ENCODE measurements at places on chromosomes 5 and 9.

DNA sequence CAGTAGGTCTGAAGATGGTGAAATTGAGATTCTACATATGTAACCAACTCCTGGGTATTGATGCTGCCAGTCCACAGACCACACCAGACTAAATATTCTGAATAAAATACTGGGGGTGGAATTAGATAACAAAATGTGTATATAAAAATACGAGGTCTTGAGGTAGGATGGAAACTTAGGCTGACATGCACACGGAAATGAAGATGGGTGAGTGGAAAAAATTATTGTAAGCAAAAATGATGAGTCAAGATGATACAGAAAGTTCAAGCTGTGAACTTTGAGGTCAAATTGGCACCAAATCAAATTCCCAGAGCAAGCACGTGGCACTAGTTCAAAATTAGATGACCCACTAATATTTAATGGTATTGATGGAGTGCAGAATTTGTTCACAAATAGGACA lies 713.4 kb upstream of the ACO1 start:
- DNase-seq = no peak

DNA sequence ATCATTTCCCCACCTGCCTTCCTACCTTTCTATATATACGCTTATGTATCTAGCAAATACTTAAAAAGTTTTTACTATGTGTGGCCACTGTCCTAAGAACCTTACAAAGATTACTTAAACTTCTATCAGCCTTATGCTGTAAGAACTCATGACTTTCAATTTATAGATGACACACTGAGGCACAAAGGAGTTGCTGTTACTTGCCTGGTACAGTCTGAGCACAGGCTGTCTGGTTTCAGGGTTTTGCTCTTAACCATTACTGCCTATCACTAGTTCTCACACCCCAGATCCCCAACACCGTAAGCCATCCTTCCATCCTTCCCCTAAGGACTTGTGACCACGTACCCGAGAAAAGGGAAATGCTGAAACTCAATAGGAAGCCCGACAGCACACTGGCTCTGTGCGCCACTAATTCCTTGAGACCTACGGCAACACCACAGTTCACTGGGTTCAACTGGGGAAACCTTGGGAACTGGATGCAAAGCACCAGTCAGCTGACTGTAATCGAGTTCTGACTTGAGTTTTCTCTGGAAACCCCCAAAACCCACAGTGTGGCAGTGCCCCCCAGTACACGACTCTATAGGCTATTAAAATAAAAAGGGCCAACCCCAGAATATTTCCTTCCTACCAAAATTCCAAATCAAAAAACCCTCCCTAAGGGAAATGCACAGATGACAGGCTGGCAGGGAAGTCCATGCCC lies 56.0 kb downstream of the AUH start:
- DNase-seq = no peak

- DNase-seq = no peak
Observed at GRCh38 chr5:395156-395920, 47.6 kb upstream of the EXOC3 start.

DNA sequence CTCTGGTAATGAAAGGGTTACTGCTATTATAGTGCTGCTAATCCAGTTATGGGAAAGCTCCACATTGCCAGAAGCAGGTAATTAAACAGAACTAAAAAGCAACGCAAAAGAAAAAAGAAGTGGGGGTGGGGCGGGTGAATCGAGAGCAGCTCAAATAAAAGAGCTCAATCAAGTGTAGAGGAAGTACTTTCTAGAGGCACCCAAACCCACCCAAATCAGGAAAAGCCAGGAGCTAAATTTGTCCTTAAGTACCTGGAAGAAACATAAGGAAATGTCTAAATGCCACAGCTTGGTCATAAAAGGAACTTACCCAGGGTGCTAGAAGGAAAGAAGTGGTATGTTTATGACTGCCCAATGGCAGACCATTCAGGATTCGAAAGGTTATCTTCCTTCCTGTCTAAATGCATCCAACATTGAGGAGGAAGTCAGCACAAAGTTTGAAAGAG lies 2.4 kb upstream of the RNF145 start:
- no peak for DNase-seq

DNA sequence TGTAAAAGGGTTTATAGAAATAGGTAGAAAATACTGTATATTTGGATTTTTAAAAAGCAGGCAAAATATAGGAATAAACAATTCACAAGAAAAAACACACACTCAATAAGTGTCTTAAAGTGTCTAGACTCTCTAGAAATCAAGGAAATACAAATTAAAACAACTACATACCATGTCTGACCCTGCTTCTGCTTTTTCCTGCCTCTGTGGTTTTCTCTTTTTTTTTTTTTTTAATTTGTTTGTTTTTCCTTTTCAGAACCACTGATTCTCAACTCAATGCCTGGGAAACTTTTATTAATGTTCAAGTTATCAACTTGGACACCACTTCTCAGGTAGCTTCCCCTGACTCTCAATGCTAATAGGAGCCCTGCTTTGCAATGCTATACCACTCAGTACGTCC lies 25.5 kb upstream of the TAS2R1 start:
- no peak for DNase-seq

DNA sequence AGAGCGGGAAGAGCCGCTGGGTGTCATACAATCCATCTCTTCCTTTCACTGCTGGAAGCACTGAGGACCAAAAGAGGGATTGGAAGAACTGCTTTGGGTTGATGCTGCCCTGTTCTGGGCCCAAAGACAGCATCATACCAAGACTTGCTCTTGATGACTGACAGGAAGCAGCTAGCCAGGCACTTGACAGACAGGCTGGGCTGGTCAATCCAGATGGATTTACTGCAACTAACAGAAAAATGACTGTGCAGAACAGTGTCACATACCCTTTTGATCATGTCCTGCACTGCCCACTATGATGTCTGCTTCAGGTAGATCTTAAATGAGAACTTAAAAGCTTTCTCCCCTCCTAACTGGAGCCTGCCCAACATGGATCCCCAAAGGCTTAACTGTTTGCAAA lies 157.6 kb downstream of the CRB2 start:
- DNase-seq = no peak

DNA sequence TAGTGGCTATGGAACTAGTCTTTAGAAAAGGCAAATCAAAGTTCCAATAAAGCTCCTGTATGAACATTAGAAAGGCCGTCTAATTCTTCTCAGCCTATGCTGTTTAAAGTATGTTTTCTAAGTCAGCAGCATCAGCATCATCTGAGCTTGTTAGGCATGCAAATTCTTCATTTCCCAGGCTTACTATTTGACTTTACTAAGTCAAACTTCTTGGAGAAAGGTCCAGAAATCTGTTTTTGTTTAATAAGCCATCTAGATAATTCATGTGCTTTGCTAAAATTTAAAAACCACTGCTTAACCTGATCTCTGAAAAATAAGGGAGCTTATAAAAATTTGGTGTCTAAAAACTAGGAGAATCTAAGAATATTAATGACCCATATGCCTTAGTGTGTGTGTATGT lies 200.2 kb upstream of the SGCD start:
- no peak for DNase-seq

DNA sequence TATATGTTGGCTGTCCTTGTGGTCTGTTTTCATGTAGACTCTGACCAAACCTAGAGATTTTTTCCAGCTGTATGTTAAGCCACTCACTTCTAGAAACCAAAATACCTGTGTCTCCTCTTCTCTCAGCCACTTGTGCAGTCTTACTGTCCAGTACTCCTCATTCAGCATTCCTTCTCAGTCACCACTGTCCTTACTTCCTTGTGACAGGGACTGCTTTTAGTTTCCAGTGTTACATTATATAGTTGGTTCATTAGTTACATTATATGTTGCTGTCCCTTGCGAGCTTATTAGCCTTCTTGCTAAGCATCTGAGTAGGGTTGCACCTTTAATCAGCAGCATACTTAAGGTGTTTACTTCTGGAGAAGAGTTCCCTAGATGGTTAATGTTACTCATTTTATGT lies 4.3 kb downstream of the ATP6V1G1 start:
- DNase-seq = no peak

GRCh38 chr5:96926276-96926675 lies 9.6 kb upstream of the LNPEP start:
- no peak for DNase-seq

DNA sequence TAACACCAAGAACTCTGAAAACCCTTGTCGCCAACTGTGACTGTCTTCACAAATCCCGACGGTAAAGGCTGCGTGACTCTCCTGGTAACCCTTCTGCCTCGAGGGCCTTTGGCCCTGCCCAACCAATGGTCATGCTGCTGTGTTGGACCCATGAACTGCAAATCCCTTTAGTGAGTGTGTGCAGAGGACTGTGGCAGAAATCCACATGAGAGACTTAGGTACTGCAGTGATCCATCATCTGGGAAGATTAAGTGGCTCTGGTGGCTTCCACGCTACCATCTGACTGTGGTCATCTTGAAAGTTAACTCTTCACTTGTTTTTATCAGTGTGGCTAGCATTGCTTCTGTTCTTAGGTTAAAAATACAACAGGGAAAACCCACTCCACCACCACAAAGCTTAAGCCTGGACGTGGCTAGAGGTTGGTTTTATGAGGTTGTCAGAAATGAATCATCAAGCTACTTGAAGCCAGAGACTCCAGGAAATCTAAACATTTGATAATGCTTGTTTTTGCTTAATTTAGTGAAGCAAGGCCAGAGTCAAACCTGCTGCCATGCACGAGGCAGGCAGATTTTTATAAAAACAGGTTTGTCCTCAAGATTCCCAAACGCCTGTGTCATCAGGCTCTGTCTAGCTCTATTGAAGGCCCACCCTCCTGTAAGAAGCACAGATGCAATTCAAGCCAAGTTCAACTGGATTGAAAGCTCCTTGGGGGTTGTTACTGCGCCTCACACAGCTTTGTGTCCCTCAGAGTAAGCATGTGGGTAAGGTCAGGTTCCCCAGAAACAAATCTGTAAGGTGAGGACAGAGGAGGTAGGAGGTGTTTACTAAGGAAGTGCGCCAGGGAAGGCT lies 52.7 kb upstream of the ERCC6L2 start:
- no peak for DNase-seq

- no peak for DNase-seq
Observed at GRCh38 chr9:1683951-1684350, 331.2 kb upstream of the SMARCA2 start.

GRCh38 chr9:122116040-122116439 lies 22.9 kb upstream of the TTLL11 start:
- no peak for DNase-seq

- no peak for DNase-seq
Observed at GRCh38 chr9:129544761-129545160, 76.1 kb downstream of the C9orf50 start.

DNA sequence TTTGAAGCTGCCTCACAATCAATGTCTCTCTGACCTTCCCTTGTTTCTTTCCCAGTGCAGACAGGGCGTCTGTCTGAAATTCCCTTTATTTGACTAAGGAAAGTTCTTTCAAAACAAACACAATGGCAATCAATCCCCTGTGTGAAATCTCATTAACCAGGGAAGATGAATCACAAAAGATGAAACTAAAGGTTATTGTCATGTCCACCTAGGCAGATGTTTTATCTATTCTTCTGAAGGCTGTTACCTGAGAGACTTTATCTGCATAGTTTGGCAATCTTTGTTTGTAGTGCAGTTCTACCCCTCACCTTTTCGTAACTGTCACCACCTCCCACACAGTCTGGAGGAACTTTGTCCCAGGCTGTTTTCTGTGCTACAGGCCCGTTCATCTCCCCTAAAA lies 217.5 kb upstream of the RIOK2 start:
- DNase-seq = no peak

DNA sequence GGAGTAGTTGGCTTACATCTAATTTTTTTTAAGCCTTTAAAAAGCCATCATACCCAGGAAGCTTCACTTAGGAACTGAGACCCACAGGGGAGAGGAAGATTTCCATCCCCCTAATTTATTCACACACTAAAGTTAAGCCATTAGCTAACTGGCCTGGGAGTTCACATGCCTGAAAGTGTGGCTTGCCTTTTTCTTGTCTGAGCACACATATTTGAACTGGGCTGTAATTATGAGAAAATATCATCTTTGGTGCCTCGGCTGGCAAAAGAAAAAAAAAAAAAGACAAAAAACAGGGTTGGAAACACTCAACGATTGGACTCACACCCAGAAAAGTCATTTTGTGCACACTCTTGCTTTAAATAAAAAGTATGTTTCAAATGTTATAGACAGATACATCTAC lies 847.3 kb downstream of the MAT2B start:
- no peak for DNase-seq

- DNase-seq = no peak
Observed at GRCh38 chr5:106121972-106122605, 1548.6 kb downstream of the EFNA5 start.

GRCh38 chr5:13878357-13878756 lies 66.1 kb downstream of the DNAH5 start:
- no peak for DNase-seq

DNA sequence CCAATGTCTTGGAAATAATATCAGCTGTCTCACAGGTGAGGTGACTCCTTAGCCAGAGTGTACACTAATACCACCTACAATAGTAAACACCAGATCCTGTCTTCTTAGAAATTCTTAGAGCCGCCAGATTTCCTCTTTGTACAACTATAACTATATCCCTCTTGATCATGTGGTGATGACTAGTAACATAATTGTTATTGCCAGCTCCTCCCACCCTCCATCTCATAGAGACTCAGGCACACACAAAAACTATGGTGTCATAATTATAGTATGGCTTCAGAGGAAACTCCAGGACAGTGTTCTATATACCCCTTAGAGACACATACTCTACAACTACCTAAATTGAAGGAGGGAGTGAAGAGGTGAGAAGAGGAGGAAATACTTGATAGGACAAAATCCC lies 33.1 kb downstream of the PGGT1B start:
- DNase-seq = no peak

DNA sequence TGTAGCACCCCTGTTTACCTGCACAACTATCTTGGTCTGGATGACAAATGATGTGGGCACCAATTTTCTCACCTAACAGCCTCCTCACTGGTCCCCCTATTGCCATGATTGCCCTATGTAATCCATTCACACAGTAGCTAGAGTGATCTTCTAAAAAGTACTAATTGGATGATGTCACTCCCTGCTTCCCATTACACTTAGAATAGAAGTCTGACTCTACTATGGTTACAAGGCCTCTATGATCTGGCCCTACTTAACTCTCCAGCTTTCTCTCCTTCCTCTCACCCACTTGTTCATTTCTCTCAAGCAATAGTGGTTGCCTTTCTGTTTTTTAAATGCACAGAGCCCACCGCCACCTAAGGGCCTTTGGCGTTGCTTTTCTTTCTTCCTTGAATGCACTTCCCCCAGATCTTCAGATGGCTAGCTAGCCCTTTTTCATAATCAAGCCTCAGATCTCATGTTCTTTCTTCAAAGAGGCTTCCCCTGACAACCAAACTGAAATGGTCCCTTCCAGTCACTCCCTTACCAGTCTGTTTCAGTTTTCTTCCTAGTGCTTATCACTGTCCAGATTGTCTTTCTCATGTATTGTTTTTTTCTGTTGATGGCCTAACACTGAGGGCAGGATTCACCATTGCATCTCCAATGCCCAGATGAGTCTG lies 8.7 kb downstream of the IGIP start:
- DNase-seq = no peak

DNA sequence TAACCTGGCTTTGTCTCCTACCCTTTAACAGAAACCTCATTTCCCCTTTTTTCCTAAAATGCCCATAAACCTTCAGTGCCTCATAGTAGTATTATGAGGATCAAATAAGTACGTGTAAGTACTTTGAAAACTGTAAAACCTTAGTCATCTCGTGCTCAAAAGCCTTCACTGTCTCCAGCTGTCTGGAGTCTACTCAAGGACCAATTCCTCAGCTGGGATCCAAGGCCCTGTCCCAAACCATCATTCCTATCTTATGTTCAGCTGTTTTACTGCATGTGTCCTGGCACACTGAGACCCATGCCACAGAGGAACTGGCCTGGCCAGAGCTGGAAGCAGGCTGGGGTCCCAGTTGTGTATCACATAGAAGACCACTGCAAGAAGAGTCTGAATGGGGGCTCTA lies 15.9 kb downstream of the ADAMTSL1 start:
- DNase-seq = no peak
